ENCODE measurements at places on chromosomes 1 and 21. TPM values are rescaled to one million over a fixed set of nuclear protein-coding genes. Genes with fewer than 3 reads are reported as not detected.

DNA sequence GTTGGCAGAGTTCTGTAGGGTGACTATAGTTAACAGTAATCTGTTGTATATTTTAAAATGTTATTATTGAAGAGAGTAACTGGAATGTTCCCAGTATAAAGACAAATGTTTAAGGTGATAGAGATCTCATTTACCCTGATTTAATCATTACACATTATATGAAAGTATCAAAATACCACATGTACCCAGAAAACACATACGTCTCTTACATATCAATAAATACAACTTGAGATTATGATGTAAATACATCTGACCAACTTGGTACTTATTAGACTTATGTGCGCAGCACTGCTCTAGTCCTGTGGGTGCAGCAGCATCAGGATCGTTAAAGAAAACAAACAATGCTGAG lies 670 bp upstream of the PARK7 start:
- DNase-seq = no peak

- no peak for DNase-seq
Measured at GRCh38 chr1:86105533-86105866, 51.1 kb downstream of the COL24A1 start.

DNA sequence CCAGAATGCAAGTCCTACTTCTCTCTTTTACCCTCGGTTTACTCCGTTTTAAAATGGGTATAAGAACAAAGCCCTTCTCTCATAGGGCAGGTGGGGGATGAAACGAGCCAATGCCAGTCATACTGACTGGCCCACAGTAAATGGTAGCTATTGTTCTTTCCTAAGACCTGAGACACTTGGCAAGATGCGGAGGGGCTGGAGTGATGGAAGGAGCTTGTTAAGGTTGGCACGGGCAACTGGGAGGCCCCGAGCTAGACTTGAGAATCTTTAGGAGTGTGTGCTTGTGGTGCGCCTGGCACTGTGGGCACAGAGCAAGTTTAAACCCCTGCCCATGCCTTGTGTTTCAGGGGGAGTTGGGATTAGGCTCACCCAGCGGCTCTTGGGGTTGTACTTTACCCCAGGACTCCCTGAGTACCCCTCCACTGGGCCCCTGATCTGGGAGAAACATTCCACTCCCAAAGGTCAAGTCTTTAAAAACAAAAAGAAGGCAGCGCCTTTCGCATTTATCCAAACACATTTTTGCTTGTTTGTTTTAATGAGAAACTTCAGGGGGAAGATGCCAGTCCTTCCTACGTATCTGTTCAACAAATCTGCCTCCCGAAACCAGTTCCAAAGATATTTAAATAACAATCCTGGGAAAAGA lies 240.6 kb upstream of the TMEM51 start:
- DNase-seq = no peak

DNA sequence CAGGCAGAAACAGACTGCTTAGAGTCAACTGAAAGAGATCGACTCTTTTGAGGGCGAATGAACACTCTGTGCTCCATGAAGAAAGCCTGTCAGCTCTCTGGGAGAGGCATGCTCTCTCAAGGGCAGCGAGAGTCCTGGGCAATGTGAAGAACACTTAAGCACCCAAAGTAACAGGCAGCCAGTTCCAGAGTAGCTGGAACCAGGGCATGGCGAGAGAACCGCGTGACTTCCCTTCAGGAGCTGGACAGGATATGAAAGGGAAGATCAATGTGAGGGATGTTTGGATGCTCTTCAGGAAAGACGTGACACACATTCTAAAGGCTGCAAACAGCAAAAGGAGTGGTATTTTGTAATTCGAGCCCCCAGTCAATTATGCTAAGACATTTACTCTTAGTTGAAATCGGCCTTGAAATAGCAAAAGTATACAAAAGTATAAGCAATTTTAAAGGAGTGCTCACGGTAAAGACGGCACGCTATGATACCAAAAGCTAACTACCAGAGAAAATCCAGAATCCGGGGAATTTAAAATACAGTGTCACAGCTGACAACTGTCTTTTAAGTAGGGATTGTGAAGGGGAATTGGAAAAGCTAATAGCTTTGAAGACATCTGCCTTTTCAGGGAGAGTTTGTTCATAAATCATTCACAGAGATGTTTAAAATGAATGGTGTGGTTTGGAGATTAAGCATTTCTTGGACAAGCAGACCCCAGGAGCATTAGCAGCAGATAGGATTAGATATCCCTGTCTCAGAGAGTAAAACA lies 20.8 kb downstream of the ADAMTS5 start:
- DNase-seq = no peak

- no peak for DNase-seq
Measured at GRCh38 chr1:172269644-172270043, 150.8 kb upstream of the C1orf105 start.

- no peak for DNase-seq
Measured at GRCh38 chr1:93031711-93032110, 47.4 kb upstream of the MTF2 start.

- DNase-seq = no peak
Measured at GRCh38 chr1:11345971-11346715, 73.1 kb downstream of the UBIAD1 start.

DNA sequence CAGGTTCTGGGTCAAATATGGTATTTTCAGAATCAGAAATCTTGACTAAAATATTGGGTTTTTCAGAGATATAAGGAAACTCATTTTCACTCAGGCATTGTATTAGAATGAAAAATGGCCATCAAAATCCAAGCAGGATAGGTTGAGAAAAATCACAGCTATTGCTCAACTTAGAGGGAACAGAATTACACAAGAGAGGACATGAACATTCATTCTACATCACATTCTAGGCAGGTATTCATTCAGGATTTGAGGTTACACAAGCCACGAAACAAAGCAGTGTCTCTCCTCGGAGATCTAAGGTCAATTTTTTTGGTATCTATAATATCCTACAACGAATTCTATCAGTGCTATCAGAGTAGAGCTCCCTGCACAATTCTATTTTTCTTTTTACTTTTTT lies 163.6 kb upstream of the HP1BP3 start:
- DNase-seq = no peak

SPATA21 gene
- not detected for total RNA-seq

S100A3 gene
- 0.66 TPM for total RNA-seq

GPR25 gene
- total RNA-seq = not detected
